ENCODE measurements at places on chromosomes 3 and 15.

DNA sequence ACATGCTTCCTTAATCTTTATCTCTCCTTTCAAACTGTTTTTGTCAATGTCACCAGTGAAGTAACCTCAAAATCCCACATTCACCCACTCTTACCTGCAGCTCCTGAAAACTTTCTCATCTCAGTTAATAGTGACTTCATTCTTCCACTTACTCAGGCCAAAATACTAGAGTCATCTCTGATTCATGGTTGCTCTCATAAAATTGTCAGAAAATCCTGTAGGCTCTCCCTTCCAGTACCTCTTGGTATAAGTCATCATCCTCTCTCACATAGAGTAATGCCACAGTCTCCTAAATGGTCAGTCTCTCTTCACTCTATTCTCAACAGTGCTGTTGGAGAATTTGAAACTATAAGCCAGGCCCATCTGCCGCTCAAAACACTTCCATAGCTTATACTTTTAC, 34.9 kb upstream of the POU1F1 start:
- no peak for DNase-seq

GRCh38 chr15:74863239-74864056, 9.7 kb downstream of the SCAMP2 start:
- no peak for DNase-seq

- DNase-seq: peak; percentile 43
Measured at GRCh38 chr3:172836390-172836997, 86.0 kb downstream of the ECT2 start.

- DNase-seq: no peak
Measured at GRCh38 chr15:58471348-58471747, 39.6 kb downstream of the LIPC start.

DNA sequence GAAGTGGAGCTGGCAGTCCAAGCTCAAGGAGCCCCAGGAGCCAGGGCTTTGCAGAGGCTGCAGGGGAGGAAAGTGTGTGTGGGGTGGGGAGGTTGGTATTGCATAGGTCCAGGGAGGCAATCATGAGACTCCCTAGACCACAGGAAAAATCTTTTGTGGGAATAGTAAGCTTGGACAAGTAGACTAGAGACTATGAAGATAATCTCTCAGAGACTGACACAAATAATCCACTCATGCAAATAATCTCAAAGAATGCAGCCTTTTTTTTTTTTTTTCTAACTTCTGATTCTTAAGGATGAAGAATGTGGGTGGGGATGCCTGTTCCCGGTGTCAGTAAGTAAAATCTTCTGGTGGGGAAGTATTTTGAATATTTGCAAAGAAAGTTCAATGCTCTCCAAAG, 113.7 kb downstream of the GREM1 start:
- DNase-seq: no peak

GRCh38 chr3:70608434-70608833, 296.0 kb upstream of the MDFIC2 start:
- no peak for DNase-seq

DNA sequence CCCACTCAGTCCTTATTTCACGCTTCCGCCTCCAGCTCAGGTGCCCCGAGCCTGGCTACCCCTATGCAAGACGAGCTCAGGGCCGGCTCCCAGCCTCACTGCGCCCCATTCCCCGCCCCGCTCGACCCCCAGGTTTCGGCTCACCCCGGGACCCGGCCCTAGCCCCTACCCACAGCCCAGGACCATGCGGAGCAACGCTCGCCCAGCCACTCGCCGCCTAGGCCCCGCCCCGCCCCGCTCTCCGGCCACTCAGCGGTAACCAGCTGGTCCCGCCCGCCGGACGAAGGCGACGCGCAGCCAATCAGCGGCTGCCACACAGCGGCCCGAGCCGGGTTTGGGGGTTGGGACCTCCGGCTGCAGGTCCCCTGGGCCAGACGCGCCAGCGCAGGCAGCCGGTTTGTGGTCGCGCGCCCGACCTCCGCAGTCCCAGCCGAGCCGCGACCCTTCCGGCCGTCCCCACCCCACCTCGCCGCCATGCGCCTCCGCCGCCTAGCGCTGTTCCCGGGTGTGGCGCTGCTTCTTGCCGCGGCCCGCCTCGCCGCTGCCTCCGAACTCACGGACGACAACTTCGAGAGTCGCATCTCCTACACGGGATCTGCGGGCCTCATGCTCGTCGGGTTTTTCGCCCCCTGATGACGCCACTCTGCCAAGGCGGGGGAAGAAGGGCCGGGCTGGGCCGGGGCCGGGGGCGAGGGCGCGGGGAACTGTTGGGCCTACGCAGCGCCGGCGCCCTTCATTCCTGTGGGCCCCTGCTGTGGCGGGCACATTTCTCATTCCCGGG, at the start of gene CATSPER2:
Gene CATSPER2, minus strand, starts transcription at position 196 of the 781 bp plus-strand sequence. CDS start 783 bp downstream, outside the sequence.
- no peak for DNase-seq

DNA sequence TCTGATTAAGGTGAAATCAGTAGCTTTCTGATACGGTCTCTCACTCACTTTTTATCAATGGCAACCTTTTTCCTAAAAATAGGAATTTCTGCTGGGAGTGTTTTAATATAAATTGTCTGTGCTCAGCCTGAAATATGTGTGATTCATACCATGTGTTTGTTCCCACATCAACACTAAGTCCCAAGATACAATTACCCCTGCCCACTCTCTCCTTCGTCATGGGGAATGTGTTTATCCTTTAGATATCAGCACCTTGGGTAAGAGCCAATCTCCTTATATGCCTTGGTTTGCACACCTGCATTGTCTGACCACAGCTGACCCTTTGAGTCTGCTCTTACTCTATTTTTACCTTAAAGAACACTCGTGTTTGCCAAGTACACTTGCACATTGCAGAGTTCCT, 356.4 kb downstream of the LPP start:
- DNase-seq: no peak

DNA sequence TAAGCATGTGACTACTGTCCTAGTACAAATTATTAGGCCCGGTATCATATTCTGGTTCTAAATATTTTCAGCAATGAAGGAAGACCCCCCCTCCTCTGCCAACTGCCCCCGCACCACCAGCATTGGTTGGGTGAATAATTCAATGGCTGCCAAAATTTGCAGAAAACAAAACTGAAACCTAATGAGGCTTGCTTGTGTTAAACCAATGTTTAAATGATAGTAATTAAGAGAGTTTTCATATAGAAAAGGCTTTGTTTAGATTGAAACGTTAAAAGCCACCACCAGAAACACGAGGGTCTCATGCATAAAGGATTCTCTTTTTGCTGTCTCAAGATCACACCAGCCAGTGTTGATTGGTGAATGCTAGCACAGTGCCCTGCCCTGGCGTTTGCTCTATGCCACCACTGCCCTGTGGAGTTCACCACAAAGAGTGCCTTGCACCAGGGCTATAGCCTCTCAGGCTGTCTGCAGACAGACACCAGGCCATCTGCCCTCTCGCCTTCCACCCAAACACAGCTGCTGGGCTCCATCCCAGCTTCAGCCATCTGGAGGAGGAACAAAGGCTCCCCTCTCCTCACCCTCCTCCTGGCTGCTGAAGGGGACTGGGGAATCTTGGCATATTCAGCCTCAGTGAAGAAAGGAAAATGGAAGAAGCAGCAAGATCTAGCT, 200.3 kb upstream of the PFN2 start:
- no peak for DNase-seq

DNA sequence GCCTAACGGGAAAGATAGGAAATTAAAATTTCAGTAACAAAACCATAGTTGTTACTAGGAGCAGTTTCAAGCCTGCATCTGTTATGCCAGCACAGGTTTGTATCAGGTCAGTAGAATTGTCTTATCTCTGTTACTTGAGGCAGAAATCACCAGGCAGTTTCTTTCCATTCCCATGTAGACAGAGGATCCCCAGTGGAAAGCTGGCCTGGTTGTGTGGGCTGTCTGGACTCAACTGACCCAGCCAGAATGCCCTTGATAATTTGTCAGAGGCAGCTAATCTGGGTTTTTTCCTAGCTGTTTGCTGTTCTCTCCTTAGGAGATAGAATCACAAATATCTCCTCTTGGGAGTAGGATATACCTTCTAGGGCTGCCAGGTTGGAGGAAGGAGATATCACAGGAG, 1044.7 kb downstream of the IGSF11 start:
- DNase-seq: no peak

DNA sequence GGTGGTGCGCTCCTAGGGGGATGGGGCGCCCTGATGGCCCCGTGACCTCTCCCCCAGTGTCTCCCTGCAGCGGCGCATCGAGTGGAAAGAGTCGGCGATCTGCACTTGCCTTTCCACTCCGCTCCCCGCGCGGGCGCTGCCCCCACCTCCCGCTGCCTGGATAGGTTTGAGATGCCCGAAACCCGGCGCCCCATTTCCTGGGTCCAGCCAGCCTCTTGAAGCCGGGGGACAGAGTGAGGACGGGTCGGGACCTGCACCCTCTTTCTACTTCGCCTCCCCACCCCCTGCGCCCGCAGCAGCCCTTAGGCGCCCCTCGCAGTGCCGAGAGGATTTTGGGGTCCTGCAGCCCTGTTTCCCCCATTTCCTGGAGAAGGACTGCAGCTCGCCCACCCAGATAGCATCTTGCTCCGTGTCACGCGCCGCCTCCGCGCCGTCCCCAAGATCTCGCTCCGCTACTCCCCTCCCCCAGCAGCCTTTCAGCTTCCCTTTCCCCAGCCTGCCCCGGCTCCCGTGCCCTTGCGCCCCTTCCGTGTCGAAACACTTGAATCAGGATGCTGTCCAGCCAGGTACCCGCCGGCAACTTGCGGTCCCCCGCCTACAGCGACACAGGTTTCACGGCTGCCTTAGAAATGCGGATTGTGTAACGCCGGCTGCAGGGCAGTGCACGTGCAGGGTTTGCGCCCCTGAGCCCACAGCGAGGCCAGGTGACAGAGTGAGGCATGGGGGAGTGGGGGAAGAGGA, 519 bp downstream of the ABHD6 start:
- DNase-seq: peak; percentile 80

DNA sequence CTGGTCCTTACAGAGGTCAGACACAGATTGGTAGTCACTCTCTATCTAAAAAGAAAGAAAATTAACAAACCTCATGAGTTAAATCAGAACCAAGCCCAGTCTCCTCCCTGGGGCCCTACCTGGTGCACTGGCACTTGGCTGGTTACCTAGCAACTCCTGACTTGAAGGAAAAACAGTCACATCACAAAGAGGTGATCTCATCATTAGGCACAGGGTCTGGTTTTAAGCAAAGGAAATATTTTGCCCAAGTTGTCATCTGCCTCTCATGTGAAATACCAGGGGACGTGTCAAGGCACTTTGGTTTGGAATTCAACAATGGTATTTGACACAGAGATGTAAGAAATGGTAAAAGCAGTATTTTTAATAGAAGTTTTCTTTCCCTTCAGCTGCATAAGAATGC, 47.7 kb upstream of the FMN1 start:
- no peak for DNase-seq

DNA sequence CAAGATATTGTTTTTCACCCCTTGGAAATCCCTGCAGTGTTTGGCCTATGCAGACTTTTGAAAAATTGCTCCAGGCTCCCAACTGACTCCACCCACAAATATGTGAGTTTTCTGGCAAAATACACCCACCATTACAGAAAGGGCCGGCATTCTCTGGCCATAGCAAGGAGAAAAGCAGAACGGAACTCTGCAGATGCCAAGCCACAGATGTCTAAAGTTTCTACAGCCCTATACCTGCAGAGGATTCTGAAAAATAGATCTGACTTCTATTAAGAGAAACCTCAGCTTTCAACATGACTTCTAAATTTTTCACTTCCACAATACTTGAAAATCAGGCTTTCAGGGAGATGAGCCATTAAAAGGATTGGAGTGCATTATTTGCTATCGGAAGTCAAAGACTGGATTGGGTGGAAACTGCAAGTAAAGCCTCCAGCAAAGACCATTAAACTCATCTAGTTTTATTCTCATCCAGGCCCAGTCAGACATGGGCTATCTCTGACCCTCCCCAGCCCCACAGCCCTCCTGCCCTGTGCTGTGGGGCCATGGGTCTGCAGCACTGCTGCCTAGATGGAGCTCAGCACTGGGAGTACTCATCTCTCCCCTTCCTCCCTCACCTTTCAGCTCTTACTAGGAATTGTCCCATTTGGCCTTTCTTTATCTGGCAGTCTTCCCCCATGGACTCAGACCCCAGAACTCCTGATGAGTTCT, 243.1 kb upstream of the GOLGA6L4 start:
- DNase-seq: no peak

DNA sequence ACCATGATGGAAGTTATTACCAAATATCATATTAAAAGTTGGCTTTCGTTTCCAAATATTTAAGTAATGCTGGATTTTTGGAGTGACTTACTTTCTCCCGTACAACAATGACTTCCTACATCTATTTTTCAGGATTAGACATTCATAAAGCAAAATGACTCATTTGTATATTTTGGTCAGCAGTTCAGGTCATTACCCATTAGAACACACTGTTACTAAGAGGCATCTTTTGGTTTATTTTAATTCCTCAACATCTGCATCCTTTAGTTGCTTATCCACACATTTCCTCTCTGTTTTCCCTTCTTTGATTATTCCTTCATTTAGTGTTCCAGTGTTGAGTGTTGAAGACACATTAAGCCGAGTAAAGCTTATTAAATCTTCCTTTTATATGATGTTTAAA, 348.2 kb downstream of the NAALADL2 start:
- no peak for DNase-seq

- DNase-seq: peak; percentile 54
Measured at GRCh38 chr3:94064243-94064860, 1.5 kb downstream of the NSUN3 start.

GRCh38 chr3:141058996-141059395, 7.8 kb downstream of the SPSB4 start:
- DNase-seq: no peak

DNA sequence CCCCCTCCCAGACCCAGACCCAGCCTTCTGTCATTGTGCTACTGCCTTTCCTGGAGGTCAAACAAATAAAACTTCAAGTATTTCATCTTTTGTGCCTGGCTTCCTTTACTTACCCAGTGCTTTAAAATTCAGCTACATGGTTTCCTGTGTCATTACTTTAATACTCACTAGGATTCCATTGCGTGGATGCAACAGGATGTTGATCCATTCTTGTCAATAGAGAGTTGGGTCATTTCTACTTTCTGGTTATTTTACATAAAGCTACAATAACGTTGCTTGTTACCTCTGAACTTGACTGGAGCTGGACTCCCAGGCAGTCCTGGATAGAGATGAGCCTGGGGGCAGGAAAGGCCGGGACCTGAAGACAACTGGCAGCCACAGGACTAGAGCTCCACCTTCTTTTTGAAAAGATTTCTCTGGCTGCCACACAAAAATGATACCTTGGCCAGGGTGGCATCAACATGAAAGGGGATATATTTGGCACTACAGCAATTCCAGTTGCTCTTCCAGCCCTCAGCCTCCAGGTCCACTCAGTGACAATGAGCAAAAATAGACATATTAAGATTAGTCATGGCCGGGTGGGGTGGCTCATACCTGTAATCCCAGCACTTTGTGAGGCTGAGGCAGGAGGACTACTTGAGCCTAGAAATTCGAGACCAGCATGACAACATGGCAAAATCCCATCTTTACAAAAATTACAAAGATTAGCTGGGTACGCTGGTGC, 23.3 kb upstream of the HEG1 start:
- no peak for DNase-seq

All from suppressor macrophage (primary cell).